ENCODE measurements at places on chromosomes 3 and 15.

GRCh38 chr3:188978421-188979171 lies 193.2 kb upstream of the TPRG1 start:
- DNase-seq, result peak; percentile 27

DNA sequence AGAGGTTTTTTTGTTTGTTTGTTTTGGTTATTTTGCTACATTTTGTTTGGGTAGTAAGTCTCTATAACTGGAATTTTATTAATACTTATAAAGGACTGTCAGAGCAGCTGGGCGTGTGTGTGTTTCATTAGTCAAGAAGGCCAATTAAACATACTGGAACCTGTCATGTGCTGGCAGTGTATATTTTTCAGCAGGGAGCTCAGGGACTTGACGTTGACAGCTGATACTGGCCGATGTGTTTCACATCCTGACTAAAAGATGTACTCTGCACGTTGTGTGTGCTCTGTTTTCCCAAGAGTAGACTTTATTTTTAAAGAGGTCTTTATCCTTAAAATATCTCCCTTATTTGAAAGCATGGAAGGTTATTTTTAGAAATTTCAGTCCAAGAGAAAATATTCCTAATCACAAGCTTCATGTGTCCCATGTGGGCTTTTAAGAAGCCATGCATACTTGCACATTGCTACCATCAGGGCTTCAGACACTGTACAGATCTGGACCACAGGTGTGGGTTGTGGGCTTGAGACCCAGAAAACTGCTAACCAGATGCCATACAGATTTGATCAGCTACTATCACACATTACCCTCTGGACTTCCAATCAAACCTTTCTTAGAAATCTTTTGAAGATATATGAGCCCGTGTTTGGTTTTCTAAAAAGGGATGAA lies 135.9 kb downstream of the FEZF2 start:
- DNase-seq, result no peak

- DNase-seq, result no peak
Observed at GRCh38 chr15:81265256-81265943, 58.5 kb downstream of the STARD5 start.

- DNase-seq, result no peak
Observed at GRCh38 chr3:151318313-151318712, 1.7 kb upstream of the GPR87 start.

DNA sequence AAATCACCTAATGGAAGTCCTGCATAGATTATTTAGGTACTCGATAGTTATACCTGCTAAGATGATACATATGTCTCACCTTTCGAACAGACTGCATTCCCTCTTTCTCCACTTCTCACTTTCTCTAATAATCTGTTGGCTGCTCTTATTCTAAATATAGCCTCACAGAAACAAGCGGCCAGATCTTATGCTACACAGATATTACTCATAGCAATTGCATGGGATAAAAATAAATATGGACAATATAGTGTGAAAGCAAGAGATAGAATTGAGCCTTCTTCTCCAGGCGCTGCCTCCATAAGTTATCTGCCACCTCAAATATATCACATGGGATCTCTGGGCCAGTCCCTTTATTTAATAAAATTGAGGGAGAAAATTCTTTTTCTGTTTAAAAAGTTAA lies 29.5 kb upstream of the TGFBR2 start:
- DNase-seq, result no peak

DNA sequence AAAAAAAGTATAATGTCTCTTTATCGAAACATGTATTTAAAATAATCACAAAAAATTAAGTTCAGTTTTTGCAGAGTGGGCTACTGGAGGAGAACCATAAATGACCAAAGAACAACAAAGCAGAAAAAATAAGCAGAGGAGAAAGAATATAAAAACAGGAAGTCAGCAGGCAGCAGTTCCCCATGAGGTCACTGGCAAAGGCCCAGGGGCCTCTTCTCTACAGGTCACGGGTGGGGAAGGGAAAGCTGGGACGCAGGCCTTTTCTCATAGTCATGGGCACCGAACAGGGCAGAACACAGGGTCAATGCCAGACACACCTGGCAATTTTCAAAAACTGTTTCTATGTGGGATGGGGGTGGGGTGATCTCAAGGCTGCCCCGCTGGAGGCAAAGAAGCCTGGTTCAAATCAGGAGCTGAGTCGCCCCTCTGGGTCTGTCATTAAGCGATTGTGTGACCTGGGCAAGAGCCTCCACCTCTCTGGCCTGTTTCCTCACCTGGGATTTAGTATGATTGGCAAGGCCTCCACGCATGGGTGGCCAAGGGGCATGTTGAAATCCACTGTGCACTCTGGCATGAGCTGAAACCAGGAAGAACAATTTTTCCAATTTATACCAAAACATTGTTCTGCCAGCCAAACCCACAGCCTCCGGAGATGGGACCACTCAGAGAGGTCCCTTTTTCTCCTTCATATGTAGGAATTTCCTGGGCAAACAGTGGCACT lies 43.8 kb upstream of the UACA start:
- DNase-seq, result no peak

DNA sequence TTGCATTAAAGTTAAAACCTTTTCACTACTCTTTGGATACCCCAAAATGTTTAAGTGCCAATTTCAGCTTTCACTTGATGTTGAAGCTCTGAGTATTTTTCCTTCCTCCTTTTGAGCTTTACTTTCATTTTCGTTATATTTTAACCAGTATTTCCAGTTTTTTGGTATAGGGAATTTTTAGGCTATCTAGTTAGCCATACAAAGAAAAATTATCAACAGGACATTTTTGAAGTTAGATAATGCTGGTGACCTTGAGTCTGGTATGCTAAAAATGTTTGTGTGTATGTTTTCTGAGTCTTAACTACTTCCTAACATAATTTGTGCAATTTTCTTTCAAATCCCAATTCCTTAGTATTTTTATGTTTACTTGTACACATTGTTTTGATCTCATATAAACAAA lies 284.8 kb downstream of the OTOL1 start:
- no peak for DNase-seq

- DNase-seq, result no peak
Observed at GRCh38 chr3:53320697-53321096, 26.6 kb downstream of the DCP1A start.

DNA sequence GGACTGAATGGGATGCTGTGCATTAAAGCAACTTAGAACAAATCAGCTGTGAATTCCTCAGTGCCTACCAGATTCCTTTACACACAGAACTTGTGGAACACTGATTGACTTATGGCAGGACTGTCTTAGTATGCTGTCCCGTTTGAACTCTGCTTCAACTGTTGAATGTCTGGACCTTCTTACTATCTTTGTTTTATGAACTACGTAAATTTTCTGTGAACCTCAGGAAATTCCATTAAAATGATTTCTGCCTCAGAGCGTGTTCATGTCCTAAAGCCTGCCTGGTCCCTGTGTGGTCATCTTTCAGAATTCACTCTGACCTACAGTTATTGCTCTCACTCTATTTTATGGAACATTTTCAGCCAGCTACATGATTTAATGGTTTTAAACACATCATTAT lies 29.4 kb upstream of the FBN1 start:
- no peak for DNase-seq

DNA sequence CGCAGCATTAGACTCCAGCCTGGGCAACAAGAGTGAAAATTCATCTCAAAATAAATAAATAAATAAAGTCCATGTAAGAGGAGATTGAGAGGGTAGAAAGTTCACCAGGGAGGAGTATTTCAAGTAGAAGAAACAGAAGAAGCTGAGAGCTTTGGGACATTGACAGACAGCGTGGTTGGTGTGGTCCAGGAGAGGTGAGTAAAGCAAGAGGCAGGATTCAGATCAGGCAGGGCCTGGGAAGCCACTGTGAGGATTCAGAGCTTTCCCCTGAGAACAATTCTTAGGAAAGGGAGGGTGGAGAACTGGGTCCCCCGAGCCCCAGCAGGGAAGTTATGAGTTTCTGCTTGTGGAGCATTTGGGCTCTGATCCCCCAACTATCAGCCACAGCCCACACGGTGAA lies 54.2 kb upstream of the AMOTL2 start:
- no peak for DNase-seq

DNA sequence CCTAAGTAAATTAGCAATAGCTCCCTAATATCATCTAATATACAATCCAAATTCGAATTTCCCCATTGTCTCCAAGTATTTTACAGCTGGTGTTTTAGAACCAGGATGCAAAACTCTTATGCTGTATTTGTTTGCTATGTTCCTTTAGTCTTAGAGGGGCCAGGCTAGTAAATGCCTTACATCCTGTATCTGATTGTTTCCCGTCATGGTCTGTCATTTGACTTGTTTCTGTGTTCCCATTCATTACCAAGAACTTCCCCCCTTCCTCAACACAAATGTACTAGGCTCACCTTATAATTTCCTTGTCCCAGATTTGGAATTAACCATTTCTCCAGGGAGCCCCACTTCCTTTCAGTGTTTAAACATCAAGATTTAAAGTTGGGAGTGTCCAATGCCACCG lies 54.1 kb downstream of the ABTB1 start:
- no peak for DNase-seq

DNA sequence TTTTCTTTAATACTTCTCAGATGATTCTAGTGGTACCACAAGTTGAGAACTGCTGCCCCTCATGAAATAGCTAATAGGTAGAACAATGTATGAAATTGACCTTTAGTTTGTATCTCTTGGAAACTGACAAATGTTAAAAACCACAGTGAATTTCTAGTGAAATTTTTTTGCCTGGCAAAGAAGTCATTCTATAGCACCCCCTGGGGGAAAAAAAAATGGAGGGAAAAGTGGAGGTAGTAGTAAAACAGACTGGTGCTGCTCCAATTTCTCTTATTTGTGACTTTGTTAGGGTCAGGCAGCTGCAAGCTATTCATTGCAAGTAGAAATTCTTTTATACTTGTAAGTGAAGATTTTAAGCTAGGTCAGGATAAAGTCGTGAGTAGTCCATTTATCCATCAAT lies 605.0 kb downstream of the NLGN1 start:
- no peak for DNase-seq

- DNase-seq, result no peak
Observed at GRCh38 chr3:9448071-9448470, 50.7 kb downstream of the SETD5 start.

DNA sequence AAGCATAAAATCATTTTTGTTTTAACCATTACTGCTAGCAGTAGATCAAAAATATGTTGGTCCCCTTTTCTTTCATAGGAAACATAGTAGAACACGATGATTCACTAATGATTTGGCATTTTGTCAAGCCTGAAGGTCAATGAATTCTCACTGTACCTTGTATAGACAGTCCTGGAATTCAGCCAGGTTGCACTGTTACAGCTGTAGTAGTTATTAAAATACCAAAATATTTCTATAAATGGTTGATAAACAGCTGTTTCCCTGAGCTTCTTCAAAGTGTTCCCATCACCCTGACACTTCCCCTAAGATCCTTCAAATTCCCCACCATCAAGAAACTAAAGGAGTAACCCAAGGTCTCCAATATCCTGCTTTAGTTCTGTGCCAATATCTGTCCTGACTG lies 200.9 kb downstream of the ATP8B4 start:
- no peak for DNase-seq

DNA sequence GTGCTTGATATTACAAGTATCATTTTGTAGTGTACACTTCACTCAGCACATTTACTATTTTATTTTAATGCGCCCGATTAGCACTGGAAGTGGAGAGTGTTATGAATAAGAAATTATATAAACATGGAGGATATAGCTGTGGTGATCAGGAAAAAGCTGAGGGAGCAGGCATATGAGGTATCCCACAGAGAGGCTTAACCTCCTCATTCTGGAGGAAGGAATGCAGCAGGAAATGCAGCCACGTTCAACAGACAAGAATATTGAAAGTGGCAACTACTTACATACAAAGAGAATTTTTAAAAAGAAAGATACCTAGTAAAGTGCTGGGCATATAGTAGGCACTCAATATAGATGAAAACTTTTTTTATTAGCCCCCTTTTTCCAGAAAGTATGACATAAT lies 166.0 kb upstream of the SATB1 start:
- DNase-seq, result no peak

- no peak for DNase-seq
Observed at GRCh38 chr15:51782357-51782896, 31.0 kb downstream of the TMOD2 start.

GRCh38 chr3:55244247-55244646 lies 242.9 kb downstream of the WNT5A start:
- DNase-seq, result no peak

DNA sequence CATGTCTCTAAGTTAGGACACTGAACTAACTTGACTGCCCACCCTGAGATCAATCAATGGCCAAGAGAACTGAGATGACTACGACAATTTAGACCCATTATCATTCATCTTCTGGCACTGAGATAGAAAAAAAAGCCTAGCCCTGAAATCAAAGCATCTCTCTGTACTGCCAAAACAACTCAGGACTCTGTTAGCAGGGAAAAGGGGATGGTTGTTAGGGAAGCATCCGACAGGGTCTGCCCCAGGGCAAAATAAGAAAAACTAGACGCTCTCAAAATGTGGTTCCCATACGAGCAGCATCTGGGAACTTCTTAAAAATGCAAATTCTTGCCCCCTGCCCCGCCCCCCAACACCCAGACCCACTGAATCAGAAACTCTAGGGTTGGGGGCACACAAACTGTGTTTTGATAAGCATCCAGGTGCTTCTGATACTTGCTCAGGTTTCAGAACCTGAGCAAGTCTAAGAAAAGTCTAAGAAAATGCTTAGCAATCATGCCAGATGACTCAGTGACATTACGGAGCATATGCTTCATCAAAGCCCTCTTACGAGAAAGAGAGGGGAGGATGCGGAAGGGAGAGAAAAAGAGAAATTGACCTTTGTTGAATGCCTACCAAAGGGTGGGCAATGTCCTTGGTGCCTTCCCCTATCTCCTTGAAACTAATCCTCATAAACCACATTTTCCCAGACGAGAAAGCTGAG lies 172.8 kb upstream of the HES1 start:
- DNase-seq, result peak; percentile 97

DNA sequence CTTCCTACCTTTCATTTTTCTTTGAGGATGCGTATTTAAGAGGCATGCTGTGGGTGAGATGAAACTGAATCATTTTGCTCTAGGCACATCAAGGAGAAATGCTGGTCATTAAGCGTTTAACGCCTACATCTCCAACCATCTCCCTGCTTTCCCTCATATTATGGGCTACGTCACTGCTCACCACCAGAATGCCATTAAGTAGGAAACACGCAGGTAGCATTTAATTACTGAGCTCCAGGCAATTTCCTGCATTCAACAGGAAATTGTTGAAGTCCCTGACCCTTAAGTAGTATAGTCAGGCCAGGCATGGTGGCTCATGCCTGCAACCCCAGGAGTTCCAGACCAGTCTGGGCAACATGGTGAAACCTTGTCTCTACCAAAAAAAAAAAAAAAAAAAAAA lies 66.1 kb downstream of the CHSY1 start:
- DNase-seq, result no peak

- peak; percentile 79 for DNase-seq
Observed at GRCh38 chr15:88982304-88982945, 69.2 kb upstream of the MFGE8 start.
